ENCODE measurements at places on chromosomes 4 and X.

DNA sequence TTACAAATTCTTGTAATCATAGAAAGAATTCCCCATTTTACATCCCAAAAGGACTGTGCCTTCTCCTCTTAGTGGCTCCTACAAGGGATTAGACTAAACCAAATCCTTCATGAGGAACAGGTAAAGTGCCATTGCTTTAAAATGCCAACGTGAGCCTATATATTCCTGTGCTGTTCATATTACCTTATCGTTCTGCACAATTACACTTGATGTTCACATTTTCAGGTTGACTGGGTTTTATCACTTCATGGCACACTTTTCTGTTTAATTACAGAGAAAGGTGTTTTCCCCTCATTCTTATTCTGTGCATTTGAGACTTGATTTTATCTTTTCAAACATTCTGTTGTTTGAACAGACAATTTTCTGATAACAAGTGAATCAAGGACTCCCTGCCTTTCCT is 645.6 kb upstream of the FTHL17 start:
- DNase-seq: no peak

DNA sequence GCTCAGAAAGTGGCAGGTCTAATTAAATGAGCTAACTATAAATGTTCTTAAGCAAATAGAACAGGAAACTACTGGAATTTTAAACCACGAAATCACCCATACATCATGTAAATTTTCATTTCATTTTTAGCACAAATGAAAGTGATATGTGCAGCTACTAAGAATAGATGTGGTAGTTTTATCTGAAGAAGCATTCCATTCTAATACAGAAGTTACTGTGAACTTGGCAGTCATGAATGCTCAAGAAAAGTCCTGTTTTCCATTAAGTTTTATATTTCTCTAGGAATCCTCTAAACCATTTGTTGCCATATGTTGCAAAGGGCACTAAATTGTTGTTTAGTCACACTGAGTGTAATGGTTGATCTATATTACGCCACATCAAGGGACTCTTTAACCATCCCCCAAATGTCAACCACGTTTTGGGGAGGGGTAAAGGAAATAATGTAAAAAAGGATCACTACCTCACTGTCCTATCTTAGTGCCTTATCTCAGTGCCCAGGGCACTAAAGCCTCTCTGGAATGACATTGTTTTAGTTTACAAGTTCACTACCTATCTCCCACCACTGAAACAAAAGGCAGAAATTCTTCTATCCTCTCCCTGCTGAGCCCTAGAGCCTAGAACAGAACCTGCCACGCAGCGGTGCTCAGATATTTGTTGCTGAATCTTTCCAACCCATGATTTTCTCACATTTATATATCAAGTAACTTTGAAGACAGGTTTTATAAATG is 118.0 kb downstream of the SHISA3 start:
- DNase-seq: no peak

GRCh38 chrX:151713849-151714248 is 2.0 kb upstream of the FATE1 start:
- peak; percentile 6 for DNase-seq

DNA sequence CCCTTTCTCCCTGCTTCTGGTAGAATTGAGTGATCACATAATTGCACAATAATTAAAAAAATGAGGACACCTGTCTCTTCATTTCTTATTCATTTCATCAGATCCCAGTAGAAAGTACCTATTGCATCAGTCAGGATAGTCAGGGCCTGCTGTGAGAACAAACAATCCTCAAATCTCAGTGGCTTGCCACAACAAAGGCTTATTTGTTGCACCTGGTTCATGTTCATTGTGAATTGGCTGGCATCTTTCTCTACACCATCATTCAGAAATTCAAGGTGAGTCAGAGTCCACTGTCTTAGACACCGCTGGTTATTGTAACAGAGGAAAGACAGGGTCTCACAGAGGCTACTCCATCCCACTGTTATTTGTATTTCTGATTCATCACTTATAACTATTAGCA is 409.8 kb downstream of the STIM2 start:
- DNase-seq: no peak

GRCh38 chrX:40893251-40893910 is 158.0 kb upstream of the MED14 start:
- DNase-seq: no peak

- no peak for DNase-seq
Observed at GRCh38 chr4:175371091-175371490, 441.0 kb downstream of the GPM6A start.

GRCh38 chr4:11598591-11598990 is 169.9 kb upstream of the HS3ST1 start:
- DNase-seq: no peak

DNA sequence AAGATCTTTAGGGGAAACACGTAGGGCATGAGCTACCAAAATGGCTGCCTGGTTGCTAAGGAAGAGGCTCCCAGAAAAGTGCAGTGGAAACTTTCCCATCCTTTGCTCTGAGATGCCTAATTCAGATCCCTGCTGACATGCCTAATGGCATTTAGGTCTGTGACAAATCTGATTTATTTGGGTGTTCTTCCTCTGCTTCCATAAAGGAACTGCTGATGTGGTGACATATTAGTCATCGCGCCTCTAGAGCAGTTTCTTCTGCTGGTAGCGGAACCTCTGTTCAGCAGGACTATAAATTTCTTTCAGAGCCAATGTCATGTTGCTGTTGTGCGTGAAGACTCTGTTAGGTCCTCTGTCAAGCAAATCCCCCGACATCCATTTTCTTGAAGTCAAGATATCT is 310.0 kb downstream of the PDHA2 start:
- peak; percentile 1 for DNase-seq

DNA sequence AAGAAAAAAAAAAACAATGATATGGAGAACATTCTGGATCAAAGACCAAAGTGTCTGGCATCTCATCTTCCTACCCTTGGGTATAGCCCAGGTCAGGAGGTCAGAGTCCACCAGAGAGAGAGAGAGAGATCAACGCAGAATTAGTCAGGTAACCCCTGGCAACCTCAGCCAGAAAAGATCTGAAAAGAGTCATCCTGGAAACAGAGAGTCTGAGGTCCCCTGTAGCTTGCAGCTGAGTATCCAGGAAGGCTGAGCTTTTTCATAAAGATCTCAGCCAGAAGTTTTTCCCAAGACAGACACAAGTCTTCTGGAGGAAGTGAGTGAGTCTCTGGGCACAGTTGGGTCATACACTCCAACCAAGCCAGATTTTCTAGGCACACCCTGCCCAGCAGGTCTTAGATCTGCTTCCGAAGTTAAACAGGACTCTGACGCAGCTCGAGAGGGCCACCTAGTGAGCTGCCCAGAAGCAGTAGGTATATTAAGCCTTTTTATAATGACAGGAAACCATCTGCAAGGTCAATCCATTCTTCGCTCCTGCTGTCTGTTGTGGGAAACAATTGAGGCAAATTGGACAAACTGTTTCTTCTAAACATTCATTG is 35.7 kb downstream of the ACE2 start:
- peak; percentile 37 for DNase-seq

GRCh38 chr4:188956566-188956965 is 817.3 kb downstream of the TRIML1 start:
- DNase-seq: no peak

DNA sequence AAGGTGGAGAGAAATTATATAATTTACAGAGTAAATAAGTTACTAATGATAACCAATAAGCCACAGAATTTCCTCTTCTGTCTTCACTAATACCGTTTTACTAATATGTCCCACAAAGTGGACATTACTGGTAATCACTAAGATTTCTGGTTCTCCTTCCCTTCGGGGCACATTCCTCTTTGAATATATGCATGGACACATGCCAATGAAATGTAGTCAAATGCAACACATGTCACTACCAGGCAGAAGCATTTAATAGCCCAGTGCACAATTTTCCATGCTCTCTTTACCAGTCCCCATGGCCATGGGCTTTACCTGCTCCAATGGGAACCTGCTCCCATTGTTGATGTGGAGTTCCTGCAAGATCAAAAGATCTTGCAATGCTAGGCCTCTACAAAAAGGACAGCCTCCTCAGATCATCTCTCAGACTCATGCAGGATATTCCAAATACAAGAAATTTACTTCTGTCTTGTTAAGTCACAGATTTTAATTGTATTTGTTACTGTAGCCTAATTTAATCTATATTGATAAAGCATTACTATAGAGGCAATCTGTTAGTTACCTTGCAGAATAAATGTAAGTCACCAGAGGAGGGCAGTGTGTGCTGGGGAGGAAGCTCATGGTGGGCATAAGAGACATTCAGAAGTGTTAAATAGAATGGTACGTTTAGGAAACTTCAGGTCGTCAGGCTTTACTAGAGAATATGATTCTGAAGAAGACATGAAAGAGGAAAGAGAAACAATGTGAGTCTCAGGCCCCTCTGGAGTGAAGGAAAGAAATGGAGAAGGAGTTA is 37.1 kb upstream of the INPP4B start:
- DNase-seq: no peak

GRCh38 chr4:154049457-154050181 is 260.7 kb upstream of the SFRP2 start:
- no peak for DNase-seq

GRCh38 chr4:186191200-186192065 is at the start of gene CYP4V2:
Gene CYP4V2, plus strand, starts transcription at chr4:186191567. Its CDS starts 257 bp downstream, at chr4:186191824.
- peak; percentile 96 for DNase-seq

GRCh38 chr4:19164334-19164733 is 1087.4 kb upstream of the SLIT2 start:
- no peak for DNase-seq

DNA sequence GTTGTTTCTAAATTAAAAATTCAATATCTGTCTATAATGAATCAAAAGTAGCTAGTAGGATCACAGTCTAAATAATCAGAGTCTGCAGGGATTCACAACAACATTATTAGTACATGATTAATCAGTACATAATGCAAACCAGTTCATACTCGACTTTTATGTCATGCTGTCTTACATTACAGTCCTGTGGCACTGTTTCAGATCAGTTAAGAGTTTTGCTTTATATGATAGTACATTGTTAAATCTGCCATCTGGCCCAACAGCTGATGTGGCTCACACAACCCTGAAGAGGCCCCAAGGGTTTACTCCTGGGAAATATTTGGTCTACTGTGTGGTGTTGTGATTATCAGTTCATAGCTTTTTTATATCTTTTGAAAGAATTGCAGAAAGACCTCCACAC is 247.1 kb upstream of the ETNPPL start:
- no peak for DNase-seq

DNA sequence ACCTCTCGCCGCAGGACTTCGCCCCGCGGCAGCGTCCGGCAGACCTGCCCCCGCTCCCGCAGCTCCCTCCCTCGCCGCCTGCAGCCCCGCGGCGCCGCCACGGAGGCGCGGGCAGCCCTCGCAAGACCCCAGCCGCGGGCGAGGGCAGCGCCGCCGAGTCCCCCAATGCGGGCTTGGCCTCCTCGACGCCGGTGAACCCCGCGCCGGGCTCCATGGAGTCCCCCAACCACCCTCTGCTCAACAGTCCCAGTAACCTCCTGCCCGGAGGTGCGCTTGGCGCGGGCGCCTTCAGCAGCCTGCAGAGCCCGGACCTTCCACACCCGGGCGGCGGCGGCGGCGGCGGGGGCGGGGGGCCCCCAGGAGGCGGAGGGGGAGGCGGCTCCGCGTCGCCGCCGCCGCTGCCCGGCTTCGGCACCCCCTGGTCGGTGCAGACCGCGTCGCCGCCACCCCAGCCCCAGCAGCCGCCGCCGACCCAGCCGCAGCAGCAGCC is 1.2 kb downstream of the CPEB2 start:
- peak; percentile 59 for DNase-seq

DNA sequence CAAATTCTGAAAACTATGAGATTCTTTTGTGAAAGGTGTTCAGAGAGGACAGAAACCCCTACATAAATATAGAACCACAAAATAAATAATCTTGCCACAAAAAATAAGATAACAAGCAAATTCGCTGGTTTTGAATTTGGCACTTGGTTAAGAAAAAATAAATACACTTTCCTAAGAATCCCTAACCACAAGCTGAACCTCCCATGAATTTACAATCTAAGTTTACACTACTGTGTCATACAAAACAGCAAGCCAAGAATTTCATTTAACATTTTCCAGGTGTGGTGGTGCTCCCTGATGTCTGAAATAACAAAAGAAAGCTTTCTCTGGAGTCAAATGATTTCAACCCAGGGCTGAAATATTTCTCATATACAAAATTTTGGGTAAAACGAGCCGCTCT is 121.0 kb downstream of the KCNIP4 start:
- DNase-seq: no peak
